ENCODE measurements at places on chromosomes 2 and 18. TPM values are rescaled to one million over a fixed set of nuclear protein-coding genes. Genes with fewer than 3 reads are reported as not detected.

DNA sequence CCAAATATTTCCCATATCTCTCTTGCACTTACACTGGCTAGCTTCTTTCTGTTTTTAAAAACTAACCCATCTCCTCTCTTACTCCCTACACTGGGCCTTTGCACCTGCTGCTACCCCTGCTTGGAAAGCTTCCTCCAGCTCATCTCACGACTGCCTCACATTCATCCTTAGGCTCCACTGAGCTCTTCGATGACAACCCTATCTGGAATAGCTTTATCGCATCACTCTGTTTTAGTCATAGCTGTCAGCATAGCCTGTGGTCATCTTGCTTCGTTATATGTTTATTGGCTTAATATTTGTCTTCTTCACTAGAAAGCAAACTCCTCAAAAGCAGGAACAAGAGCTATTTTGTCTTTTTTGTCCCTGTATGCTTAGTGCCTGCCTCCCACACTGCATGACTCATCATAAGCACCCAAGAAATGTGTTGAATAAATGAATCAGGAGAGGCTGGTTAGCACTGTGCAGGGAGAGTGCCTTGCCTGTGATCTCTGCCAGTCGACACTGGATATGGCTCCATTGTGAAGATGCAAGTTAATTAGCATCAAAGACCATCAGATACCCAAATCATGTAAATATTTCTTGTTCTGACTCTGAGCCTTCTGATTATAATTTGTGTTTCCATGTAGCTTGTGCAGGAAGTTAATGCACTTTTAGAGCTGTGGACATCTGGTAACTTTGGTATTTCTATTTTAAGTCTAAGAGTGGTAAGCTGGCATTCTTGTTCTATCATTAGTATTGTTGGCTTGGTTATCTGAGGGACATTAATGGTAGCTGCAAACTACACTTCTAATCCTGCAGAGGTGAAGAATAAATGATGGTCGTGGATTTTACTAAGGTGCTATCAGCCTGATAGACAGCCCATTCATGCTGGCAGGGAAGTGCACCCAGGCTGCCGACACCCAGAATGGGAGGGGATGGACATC is 10.3 kb upstream of the DYTN start:
- DNase-seq: no peak

The ACTG2 gene
- 0.64 TPM for polyA plus RNA-seq

The RAB6D gene
- polyA plus RNA-seq: 2.0 TPM

The ALPP gene
- polyA plus RNA-seq: not detected

DNA sequence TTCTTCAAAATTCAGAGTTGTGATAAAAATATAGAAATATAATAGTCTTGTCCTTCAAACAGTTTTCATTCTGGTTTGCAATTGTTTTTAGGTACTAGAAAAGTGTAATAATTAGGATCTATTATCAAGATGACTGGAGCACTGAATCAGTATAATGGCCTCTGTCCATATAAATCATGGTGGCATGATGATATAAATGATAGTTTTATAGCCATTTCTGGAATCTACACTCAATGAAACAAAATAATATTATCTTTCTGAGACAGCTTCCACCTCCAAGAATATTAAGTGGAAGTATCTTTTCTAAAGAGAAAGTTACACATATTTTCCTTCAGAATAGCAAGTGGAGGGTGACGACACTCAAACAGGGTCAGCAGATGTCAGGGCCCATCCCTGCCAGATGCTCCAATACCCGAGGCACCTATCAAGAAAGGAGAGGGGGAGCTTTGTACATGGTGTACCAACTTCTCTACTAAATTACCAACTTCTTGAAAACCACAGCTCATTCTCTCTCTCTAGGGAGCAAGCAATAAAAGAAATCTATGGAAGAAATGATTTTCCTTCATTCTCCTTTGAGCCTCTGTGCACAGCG is 882.7 kb upstream of the CHAC2 start:
- no peak for DNase-seq

DNA sequence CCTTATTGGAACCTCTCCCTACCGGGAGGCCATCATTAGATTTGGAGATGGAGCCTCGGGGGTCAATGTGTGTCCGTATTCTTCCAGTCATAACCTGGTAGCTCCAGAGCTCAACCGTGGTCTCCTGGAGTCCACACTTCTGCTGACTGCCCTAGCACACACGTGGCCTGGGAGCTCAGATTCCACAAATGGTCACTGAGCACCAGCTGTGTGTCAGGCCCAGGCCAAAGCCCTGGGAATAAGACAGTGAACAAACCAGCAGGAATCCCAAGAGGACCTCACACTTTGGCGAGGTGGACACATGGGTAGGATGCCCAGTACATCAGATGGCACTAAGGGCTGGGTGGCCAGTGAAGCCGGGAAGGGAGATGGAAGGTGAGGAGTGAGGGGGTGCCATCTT is 15.5 kb downstream of the GYPC start:
- DNase-seq: no peak

The IGFBP2 gene
- 192 TPM for polyA plus RNA-seq

GRCh38 chr2:231601356-231602229 is 8.9 kb downstream of the TEX44 start:
- DNase-seq: peak; percentile 58

The NFU1 gene
- 66.7 TPM for polyA plus RNA-seq

DNA sequence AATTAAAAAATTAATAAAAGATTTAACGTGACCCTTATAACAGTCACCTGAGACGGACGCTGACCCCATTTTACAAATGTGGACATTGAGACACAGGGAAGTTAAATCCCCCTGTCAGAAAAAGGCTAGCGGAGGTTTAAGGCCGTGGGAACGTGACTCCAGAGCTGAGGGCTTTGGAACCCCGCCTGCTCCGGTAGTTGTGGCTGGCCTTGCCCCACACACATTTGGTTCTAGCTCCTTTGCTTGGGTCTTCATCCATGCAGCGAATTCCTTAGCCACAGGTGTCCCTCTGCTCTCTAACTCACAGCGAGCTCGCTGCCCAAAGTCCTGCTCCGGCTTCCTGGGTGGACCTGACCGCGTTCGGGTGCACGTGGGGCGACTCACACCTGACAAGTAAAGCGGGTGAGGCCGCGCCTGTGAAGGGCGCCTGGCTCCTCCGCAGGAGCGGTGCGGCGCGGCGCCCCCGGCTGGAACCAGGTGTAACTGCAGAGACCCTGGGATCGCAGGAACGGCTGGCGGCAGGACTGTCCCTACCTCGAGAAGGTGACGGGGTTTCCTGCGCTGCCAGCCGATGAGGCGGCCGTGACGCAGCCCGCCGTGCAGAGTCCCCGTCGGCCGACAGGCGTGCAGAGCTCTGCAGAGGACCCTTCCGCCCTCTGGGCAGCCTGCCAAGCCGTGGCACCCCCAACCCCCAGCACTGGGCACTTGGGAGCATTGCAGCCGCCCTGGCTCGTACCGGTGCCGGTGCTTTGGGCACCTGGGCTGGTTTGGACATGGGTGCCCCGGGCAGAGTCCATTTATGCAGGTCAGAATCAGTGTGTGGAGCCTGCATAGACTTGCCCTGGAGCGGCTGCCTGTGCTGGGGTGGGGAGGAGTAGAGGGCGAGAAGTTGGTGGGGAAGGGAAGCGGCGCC is 2.4 kb upstream of the PROC start:
- DNase-seq: no peak

- DNase-seq: no peak
Observed at GRCh38 chr18:75211953-75212750, 1.6 kb downstream of the TSHZ1 start.

DNA sequence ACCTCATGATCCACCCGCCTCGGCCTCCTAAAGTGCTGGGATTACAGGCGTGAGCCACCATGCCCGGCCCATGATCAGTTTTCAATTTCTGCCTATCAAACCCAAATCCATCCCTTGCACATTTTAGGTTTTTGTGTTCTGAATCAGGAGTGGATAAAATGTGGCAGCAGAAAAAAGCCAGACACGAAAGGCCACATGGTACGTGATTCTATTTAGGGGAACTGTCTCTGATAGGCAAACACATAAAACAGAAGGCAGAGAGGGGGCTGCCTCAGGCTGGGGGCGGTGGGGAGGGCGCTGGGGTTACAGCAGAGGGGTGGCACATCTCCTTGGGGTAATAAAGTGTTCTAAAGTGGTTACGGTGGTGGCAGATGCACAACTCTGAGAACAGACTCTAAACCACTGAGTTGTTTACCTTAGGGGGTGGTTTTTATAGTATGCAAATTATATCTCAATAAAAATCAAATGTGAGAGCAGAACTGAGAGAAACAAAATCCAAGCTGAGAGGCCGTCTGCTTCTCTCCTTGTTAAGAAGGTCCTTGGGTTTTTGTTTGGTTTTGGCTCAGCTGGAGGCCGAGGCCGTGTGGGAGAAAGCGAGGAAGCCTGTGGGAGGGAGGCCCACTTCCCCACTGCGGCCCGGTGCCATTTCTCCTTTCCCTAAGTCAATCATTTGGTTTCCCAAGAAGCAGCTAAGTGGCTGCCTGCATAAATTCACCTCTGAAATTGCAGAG is 78.0 kb downstream of the SOWAHC start:
- DNase-seq: no peak

The APOB gene
- 1.5 TPM for polyA plus RNA-seq

The ZBTB7C gene
- 12.6 TPM for polyA plus RNA-seq

GRCh38 chr2:19649142-19649541 is 252.6 kb downstream of the TTC32 start:
- no peak for DNase-seq

- no peak for DNase-seq
Observed at GRCh38 chr2:61421611-61422010, 49.3 kb downstream of the USP34 start.

The IL1F10 gene
- not detected for polyA plus RNA-seq

The NUP35 gene
- polyA plus RNA-seq: 31.1 TPM

DNA sequence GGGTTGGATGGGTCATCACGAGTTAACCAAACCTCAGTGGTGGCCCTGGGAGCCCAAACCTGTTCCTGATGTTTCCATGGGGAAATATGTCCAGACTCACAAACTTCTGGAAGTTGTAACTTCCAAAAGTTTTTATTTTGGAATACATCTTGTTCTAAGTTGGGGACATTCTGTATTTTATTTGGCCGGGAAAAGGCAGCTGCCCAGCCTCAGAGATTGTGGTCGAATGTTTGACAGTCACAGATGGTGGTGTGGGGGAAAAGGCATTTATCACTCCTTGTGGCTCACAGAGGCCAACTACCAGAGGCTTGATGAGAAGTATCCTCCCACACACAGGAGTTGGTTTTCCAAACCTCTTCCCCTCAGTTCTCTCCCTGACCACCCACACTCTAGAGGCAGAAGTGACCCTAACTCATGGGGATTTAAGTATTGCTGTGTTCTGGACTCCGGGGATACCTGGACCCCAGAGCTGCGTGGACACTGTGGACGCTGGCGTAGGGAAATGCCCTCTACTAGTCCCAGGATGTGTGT is 124.7 kb upstream of the PPP1CB start:
- no peak for DNase-seq

GRCh38 chr18:50627594-50628532 is 68.0 kb downstream of the MAPK4 start:
- DNase-seq: no peak

- no peak for DNase-seq
Observed at GRCh38 chr18:48573632-48574283, 34.9 kb downstream of the CTIF start.

The HOXD13 gene
- 0.17 TPM for polyA plus RNA-seq

GRCh38 chr2:217987391-217987790 is 15.4 kb downstream of the TNS1 start:
- no peak for DNase-seq

The CFAP210 gene
- polyA plus RNA-seq: 1.2 TPM

- no peak for DNase-seq
Observed at GRCh38 chr18:63192885-63193349, 126.7 kb downstream of the BCL2 start.

The UGT1A3 gene
- polyA plus RNA-seq: not detected

DNA sequence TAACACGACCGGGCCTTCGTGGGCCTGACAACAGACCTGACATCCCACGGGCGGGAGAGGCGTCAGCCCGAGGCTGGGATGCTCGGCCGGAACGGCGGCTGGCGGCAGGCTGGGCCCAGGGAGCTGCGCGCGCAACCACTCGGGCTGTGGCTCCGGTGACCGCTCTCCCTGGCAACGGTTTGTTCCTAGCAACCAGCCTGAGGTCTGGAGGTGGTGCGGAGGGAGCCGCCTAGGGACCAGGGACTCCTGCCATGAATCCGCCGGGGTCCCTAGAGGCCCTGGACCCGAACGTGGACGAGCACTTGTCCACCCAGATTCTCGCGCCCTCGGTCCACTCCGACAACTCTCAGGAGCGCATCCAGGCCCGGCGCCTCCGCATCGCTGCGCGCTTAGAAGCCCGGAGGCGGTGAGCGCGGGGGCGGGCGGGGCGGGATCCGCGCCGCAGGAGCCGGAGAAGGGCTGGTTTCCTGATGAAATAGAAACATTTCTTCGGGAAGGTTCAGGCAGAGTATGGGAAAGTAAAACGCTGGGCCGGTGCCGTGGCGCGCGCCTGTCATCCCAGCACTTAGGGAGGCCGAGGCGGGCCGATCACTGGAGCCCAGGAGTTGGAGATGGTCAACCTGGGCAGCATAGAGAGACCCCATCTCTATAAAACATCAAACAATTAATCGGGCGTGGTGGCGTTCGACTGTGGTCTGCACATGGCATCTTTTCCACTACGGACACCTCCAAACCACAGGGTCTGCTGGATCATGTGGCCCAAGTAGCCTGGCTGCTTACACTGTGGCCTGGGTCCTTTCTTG is at the start of gene DRC1:
Gene DRC1 (plus strand): TSS at position 182 of the 803 bp plus-strand sequence. CDS start 70 bp downstream, at position 252.
- peak; percentile 67 for DNase-seq

GRCh38 chr2:104050656-104051242 is 803.2 kb upstream of the POU3F3 start:
- no peak for DNase-seq
